CD4-positive, alpha-beta memory T cell (primary cell): ENCODE measurements at places on chromosomes 12 and 14.

- DNase-seq = no peak
These were observed 181.7 kb downstream of the PLCZ1 start for GRCh38 chr12:18556161-18556560.

- DNase-seq = no peak
These were observed 73.7 kb downstream of the ESR2 start for GRCh38 chr14:64220466-64220865.

DNA sequence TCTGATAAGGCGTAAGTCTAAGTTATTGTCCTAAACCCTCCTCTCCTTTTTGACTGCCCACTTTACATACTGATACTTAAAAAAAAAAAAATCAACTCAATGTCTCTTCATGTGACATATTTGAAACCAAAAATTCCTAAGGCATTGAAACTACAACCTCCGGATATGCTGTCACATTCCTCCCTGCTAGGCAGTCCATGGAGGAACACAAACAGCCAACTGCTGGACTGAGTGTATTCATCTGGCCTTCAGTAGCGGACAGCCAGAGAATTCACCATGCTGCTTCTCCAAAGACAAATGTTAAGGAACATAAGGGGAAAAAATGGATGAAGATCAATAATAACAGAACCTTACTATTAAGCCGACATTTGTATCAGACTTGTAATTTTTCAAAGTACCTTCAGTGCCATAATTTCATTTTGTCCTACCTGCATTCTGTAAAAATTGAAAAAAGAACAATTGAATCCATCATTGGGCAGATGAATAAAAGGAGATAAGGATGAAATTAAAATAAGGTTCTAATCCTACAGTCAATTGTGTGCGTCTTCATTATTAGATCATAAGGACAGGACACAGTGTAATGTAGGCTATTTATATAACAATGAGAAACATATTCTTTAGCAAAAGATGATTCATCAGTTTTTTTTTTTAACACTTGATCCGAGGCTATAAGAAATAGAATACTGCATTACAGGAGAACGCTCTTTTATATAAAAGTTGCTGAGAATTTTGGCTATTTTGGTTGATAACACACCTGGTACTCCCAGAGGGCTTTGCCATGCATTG, 12.2 kb downstream of the RERG start:
- no peak for DNase-seq

- DNase-seq = no peak
These were observed 8.7 kb upstream of the GPR19 start for GRCh38 chr12:12704593-12705230.

GRCh38 chr12:62370189-62370588, 96.4 kb upstream of the MON2 start:
- no peak for DNase-seq

- DNase-seq = no peak
These were observed 2.4 kb downstream of the AKT1 start for GRCh38 chr14:104792945-104793702.

GRCh38 chr12:69026336-69026735, 93.4 kb upstream of the CPM start:
- no peak for DNase-seq

DNA sequence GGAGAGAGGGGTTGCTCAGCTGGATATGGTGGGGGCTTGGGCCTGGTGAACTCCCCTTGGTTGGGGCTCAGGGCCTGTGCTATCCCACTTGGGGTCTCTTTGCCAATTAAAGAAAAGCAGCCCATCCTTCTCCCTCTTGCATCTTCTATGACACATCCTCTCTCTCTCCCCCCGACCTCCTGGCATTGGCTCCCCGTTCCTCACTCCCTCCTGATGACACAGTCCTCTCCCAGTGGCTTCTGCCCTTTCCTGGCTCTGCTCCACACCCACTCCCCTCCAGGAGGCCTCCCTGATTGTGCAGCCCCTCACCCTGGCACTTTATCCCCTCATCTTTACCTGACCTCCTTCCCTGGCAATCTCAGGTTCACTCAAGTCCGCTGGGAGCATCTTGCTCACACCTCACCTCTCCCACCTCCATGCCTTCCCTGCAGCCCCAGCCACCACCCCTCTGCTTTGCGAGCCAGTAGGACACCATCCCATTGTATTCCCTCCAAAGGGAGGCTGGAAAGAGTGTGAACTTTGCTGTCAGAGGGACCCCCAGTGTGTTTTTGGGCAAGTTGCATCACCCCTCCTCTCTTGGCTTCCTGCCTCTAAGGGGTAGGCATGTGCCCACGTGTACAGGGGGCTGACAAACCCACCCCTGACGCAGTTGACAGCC, 10.7 kb downstream of the KRT80 start:
- no peak for DNase-seq

DNA sequence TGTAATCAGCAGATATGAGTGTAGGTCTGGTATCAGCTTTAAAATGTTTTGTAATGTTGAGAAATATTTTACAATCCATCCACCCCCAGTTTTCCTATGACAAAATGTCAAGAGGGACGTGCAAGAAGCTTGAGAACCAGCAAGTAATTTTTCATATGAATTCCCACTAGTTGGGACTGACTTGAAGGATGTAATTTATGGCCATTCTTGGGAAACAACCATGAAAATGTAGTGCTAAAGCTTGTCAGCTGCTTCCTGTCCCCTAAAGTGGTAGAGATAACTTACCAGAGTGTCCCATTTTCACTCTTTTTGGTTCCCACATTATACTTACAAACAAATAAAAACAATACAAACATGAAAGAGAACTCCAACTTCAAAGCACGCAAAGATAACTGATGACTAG, 63.9 kb downstream of the RERG start:
- no peak for DNase-seq

DNA sequence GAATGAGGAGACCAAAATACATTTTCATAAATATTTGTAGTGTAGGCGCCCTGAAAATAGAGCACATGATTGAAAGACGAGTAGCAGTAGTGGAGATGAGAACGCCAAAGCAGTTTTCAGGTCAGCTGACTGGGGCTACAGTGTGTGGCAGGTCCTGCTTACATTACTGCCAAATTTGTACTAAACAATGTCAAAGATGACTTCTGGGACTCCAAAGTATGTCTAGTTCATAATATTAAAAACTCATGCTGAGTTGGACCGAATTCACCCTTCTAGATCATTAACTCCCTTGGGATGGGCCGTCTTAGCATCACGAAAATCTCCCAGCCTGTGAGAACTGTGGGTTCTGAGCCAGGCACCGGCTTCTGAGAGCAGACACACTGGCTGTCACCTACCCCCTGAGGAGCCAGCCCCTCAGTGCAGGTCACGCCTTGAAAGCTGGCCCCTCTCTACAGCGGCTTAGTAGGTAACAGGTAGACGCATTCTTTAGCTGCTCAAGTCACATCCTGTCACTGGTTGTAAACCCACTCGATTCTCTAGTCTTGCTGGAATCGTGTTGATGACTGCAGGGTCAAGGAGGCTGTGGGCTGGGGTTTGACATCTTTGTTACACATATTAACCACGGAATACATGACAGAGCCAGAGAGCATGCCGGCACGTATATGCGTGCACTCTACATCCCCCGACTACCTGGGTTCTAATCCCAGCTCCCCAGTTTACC, 210.4 kb downstream of the ETV6 start:
- no peak for DNase-seq

GRCh38 chr12:75662511-75663159, 151.2 kb upstream of the KRR1 start:
- no peak for DNase-seq

DNA sequence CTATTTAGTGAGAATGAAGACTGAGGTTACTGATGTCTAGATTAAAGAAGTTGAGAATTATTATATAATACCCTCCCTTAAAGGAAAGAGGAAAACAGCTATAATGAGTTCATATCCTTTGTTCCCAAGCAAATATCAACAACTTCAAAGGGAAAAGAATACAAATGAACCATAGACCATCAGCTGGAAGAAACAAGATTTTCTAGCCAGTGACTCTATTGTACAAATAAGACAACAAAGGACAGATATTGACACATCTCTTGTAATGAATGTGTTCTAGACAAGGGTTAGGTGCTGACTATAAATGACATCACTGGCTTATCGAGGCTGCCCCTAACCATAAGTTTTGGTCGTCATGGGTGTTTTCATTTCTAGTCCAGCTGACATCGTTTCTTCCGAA, 48.2 kb downstream of the SLC38A4 start:
- DNase-seq = no peak

GRCh38 chr14:94328196-94328595, 5.1 kb upstream of the SERPINA6 start:
- no peak for DNase-seq

- DNase-seq = no peak
These were observed 1.1 kb downstream of the LRP1 start for GRCh38 chr12:57129321-57129842.

DNA sequence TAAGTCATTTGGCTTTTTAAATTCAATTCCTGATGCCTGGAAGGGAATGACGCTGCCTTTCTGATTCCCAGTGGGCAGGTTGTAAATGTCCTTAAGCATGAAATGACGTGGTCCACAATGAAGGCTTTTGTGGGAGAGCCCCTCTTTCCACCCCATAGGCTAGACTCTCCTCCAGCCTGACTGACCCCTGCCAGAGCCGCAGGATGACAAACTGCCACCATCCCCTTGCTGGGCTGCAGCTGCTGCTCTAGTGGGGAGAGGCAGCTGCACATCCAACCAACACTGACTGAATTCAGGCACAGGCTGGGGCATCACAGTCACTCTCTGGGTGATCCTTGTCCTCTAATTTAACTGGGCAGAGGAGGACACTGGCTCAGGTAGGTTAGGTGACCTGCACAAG, 6.3 kb downstream of the TSPAN11 start:
- no peak for DNase-seq

GRCh38 chr12:121829250-121829918, 25.6 kb downstream of the SETD1B start:
- DNase-seq = no peak

- DNase-seq = no peak
These were observed 6.7 kb downstream of the TAS2R43 start for GRCh38 chr12:11085419-11085818.

DNA sequence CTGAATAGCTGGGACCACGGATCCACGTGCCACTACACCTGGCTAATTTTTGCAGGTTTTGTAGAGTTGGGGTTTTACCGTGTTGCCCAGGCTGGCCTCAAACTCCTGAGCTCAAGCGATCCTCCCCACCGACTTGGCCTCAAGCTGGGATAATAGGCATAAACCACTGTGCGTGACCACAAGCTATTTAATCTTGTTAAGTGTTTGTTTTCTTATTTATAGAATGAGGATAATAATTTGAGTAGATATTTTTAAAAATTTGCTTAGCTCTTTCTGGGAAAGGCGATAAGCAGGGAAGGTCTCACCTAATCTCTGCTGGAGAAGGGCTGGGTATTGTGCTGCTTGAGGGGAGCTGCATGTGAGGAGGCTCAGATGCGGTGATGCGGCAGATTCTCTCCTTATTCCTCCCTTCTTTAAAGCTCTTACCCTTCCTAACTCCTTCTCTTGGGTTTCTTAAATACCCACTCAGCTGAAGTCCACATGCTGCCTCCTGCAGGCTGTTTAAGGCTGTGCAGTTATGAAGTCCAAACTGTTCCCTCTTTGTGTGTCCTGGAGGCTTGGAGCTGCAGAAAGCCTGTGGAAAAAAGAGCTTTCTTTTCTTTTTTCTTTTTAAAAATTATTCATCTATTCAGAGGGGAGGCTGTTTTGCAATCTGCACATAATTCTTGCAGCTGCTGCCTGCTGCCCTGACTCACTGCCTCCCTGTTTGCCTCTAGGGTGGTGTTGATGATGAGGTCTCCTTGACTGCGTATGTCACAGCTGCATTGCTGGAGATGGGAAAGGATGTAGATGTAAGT, 37.9 kb downstream of the A2ML1 start:
- peak; percentile 26 for DNase-seq

- no peak for DNase-seq
These were observed 102.4 kb upstream of the E2F7 start for GRCh38 chr12:77167801-77168200.

GRCh38 chr12:29960122-29960521, 176.4 kb upstream of the TMTC1 start:
- no peak for DNase-seq

DNA sequence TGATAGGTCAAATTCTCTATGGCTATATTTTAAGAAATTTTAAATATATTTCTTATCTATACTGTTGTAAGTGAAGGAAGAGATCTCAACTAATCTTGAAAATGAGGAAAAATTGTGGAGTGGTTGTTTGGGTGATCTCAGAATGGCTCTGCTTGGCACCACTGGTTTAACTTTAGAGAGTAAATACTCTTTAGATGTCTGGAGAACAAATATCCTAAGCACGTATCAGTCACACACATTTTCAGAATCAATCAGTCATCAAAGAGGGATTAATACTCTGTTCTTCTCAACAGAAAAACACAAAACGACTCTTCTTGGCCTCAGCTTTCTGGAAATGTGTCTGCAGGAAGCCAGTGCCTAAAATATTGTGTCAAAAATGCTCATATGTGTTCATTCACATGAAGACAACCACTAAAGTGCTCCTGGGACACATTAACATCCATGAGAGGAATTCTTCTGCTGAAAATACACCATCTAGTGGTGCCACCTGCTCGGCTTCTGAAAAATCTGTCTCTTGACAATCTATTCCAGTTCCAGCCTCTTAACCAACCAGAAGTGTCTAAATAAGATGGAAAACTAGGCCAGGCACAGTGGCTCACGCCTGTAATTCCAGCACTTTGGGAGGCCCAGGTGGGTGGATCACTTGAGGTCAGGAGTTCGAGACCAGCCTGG, 81.1 kb upstream of the CCDC198 start:
- DNase-seq = no peak

GRCh38 chr12:47721431-47721973, 3.8 kb downstream of the ENDOU start:
- DNase-seq = no peak

DNA sequence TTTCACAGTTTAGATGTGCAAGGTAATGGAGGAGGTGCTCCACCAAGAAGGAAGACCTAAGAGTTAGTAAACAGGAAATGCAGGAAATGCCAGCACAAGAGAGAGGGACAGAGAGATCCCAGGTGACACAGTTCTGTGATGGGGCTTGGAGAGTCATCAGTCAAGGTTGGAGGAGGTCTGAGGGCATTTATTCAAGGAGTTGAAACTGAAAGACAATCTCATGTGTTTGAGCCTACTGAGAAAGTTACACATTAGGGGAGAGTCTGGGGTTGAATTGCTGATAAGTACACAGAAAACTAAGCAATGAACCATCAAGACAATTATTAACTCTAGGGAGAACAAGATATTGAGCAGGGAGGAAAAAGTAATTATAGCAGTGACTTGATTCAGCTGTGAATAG, 138.5 kb downstream of the ANO6 start:
- no peak for DNase-seq

DNA sequence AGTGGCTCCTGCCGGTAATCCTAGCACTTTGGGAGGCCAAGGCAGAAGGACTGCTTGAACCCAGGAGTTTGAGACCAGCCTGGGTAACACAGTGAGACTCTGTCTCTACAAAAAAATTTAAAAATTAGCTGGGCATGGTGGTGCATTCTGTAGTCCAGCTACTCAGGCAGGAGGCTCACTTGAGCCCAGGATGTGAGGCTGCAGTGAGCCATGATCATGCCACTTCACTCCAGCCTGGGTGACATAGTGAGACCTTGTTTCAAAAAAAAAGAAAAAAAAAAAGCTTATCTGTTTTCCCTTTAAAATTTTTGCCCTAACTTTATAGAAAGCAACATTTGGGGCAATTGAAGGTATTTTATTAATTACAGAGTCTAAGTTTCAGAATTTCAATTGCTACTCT, 486.0 kb downstream of the BCAT1 start:
- no peak for DNase-seq

- DNase-seq = no peak
These were observed 89.0 kb downstream of the PTPRR start for GRCh38 chr12:70831543-70831942.
